Frontal cortex (tissue), 4 donors: ENCODE measurements at places on chromosomes 11 and 22. TPM values are rescaled to one million over a fixed set of nuclear protein-coding genes. Genes with fewer than 3 reads are reported as not detected.

The ZNF143 gene
- 23.6 TPM for total RNA-seq

The OR52E2 gene
- total RNA-seq = not detected

The ADAMTS8 gene
- total RNA-seq = 2.4 TPM

The MAP6 gene
- 64.0 TPM for total RNA-seq

The CAVIN3 gene
- 7.3 TPM for total RNA-seq

The IFITM10 gene
- total RNA-seq = 0.41 TPM

The FOSL1 gene
- total RNA-seq = not detected

The ESAM gene
- 3.7 TPM for total RNA-seq

The KRTAP5-11 gene
- not detected for total RNA-seq

The ANO9 gene
- total RNA-seq = not detected

The CXCR5 gene
- not detected for total RNA-seq
